GM23248 (cell line): ENCODE measurements at places on chromosomes 2 and 18. TPM values are rescaled to one million over a fixed set of nuclear protein-coding genes. Genes with fewer than 3 reads are reported as not detected.

The OST4 gene
- 445 and 499 TPM in 2 replicates for total RNA-seq

DNA sequence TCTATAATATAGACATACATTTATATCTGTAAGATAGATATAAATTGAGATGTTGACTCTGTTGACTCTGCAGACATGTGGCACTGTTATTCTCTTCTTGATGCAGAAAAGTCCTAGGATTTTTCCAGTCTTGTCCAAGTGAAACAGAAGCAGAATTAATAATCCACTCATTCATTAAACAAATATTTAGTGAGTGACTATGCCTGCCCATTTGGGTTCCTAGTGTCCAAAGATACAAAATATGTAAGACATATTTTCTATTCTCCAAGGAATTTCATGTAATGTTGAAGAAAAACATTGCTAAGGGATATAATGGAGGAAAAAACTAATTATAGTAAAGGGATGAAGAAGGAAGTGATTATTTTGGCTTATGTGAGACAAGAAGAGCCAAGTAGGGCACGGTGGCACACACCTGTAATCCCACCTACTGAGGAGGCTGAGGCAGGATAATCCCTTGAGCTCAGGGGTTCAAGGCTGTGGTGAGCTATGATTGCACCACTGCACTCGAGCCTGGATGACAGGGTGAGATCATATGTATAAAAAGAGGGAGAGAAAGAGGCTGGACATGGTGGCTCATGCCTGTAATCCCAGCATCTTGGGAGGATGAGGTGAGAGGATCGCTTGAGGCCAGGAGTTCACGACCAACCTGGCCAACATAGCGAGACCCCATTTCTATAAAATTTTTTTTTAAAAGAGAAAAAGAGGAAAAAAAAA lies 19.9 kb upstream of the PLEKHH2 start:
- no peaks in the 10 kb centered on the region for H3K36me3 ChIP-seq
- no peaks in the 10 kb centered on the region for H3K4me1 ChIP-seq
- no peak for DNase-seq

DNA sequence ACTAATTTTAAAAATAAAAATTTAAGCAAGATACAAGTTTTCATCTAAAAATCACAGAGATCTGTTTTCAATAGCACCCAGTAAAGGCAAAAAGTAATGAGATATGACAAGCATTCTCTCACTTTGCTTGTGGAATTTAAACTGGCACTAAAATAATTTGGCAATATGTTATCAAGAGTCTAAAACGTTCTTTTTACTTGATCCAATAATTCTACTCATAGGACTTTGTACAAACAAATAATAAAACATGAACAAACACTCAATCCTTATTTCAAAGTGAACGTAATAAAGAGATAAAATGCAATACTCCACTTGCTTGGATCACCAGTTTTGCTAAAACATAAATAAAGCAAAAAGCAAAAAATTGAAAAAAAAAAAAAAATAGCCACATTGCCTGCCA lies 30.4 kb downstream of the PIAS2 start:
- peaks cover 11% of the 10 kb centered on the region for H3K36me3 ChIP-seq
- no peaks in the 10 kb centered on the region for H3K27me3 ChIP-seq
- no peak overlapping the region for H3K4me3 ChIP-seq
- no peak for DNase-seq

DNA sequence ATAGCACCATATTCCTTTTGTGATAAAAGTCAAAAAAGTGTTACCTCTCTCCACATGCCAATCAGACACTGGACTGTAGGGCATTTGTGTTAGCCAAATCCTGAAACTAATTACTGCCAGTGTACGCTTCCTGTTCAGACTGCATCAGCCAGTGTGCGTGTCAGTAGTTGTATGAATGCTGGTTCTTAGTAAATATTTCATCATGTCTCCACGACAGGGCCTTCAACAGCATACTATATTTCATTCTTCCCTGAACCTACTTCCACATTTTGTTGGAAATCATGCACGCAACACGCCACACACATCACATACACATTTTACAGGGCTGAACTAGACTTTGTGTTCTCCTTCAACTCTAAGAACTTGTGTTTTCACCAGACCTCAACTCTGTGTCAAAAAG lies 77.5 kb downstream of the EPB41L3 start:
- no peaks in the 10 kb centered on the region for H3K27me3 ChIP-seq
- no peak overlapping the region for H3K4me3 ChIP-seq
- no peaks in the 10 kb centered on the region for H3K36me3 ChIP-seq
